Renal cortical epithelial cell (primary cell): ENCODE measurements at places on chromosomes 4 and X.
A peak's percentile ranks its signal among the peaks of the same experiment; 100 is the strongest.

DNA sequence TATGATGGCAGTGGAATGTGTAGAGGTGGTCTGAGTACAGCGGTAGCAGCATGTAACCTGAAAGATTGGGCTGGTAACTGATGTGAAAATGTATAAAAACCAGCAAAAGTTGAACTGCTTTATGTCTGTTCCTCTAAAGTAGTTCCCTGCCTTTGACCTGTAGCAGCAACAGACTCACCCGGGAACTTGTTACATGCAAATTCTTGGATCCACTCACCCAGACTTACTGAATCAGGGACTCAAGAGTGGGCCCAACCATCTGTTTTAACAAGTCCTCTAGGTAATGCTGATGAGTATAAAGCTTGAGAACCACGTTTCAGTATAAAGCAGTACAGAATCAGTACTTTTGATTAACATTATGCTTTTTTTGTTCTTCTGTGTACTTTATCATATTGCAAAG is 84.7 kb downstream of the RAP1GDS1 start:
- DNase-seq: peak; percentile 7

GRCh38 chr4:1723131-1723801 is 1.9 kb downstream of the TACC3 start:
- no peak for DNase-seq

- no peak for DNase-seq
These were observed 119.5 kb upstream of the DIPK2B start for GRCh38 chrX:45320191-45320590.

DNA sequence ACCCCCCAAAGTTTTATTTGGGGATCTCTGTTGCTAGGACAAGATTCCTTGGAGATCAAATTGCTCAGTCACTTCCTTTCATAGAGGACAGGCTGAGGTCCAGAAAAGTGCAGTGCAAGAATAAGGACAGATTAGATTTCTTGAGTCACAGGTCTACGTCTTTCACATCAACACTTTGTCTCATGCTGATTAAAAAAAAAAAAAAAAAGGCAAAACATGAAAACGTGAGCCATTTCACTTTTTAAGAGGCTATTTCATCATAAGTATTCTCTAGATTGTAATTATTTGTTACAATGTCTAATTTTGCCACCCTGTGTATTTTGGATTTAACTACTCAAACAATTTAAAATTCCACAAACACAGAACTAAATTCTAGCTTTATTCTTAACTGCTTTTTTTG is 647.0 kb downstream of the TRAM1L1 start:
- no peak for DNase-seq

GRCh38 chr4:3044870-3045819 is 29.2 kb downstream of the HTT-AS start:
- DNase-seq: no peak

DNA sequence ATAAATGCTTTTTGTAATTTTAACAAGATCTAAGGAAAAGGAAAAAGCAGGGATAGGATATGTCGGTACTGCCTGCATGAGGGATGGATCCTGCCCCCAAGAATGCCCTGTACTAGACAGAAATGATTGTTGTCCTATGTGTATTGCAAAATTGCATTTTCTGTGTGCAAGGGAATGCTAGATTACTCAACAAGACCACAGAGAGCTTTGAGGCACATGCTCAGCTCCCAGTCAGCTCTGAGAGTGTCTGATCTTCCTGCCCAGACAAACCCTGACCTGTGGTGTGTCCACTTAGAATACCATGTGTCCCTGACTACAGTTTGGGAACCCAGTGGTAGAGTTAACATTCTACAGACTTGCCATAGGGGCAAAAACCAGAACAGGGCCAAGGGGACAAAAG is 129.2 kb upstream of the PAK3 start:
- peak; percentile 42 for DNase-seq
